ENCODE measurements at places on chromosomes 4 and X.

GRCh38 chrX:145825896-145826295 is 8.3 kb downstream of the SLITRK2 start:
- DNase-seq = no peak

DNA sequence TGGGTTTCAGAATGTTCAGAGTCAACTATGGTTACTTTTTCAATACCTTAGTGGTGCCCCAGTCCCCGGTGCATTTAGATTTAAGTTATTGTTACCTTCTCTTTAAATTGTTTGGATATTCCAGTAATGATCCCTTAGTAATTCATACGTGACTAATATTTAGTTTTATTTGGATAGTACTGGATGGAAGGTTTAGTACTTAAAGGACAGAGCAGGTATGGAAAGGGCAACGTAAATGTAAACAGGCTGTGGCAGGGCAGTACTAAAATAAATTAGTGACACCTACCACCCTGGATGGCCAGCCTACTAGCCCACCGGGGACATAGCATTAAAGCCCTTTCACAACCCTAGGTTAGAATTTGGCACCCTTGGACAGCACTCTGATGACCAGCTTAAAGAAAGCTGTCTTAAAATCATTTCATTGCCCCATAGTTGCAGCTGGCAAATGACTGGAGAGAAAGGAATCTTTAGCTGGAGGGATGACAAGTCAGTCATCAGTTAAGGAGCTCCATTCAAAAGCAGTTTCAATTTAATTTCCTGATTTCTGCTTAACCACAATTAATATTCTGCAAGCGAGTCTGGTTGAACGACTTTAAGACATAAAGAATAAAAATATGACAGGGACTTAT is 16.4 kb downstream of the PLP1 start:
- no peak for DNase-seq

DNA sequence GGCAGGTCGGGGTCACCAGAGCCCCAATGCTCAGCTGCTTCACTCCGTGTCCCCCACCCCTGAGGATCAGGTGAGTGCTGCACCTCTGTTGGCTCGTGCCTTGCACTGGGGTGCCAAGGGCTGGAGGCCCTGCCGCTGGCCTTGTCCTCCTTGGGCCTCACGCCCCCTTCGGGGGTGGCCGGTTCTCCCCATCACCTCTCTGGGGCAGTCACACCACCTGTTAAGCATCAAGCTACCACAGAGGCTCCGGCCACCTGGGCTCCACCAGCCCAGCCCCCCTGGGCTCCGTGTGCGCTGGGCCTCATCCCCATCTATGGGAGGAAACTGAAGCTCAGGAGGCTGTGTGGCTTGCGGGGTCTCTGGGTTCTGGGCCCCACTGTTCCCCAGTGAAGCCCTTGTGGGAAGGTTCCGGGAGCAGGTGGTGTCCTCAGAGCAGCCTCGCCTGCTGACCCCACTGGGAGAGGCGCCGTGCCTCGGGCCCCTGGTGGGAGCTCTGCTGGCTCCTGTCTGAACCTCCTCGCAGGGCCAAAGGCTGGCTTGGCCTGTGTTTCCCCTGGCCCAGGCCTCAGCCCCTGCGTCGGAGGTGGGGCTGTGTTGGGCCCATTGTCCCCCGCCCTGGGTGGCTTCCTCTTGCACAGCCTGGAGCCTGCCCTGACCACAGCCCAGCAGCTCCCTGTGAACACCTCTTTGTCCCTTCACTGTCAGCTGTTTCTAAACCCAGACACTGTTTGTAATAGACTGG is 30.8 kb downstream of the DOK7 start:
- DNase-seq = no peak

DNA sequence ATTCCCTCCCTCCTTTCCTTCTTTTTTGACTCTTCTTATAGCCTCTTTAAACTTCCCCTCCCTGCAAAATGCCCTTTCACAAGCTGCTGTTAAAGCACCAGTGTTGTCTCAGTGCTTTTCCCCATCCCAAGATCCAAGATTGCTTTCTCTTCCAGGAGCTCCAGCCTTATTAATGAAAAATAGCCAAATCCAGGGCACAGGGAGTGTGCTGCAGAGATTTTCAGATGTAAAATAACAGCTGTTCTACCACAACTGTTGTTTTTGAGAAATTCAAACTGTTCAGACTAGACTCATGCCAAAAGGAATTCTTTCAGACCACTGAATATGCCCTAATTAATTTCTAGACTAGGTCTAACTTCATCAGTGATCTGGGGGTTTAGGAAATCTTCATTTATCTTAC is 47.0 kb upstream of the GPC3 start:
- DNase-seq = no peak

DNA sequence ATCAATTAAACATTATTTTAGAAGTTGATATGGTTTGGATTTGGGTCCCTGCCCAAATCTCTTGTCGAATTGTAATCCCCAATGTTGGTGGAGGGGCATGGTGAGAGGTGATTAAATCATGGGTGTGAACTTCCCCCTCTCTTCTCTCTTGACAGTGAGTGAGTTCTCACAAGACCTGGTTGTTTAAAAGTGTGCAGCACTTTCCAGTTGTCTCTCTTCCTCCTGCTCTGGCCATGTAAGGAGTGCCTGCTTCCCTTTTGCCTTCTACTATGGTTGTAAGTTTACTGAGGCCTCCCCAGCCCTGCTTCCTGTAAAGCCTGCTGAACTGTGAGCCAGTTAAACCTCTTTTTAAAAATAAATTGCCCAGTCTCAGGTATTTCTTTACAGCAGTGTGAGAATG is 141.4 kb downstream of the GALNTL6 start:
- DNase-seq = no peak
